CD4-positive, alpha-beta T cell treated with Interleukin-4 for 1 hour (primary cell): ENCODE measurements at places on chromosomes 11 and 22.

- no peak for DNase-seq
Measured at GRCh38 chr11:70497536-70498075, 99.3 kb downstream of the CTTN start.

- DNase-seq = no peak
Measured at GRCh38 chr22:27318516-27318915, 483.0 kb downstream of the MN1 start.

DNA sequence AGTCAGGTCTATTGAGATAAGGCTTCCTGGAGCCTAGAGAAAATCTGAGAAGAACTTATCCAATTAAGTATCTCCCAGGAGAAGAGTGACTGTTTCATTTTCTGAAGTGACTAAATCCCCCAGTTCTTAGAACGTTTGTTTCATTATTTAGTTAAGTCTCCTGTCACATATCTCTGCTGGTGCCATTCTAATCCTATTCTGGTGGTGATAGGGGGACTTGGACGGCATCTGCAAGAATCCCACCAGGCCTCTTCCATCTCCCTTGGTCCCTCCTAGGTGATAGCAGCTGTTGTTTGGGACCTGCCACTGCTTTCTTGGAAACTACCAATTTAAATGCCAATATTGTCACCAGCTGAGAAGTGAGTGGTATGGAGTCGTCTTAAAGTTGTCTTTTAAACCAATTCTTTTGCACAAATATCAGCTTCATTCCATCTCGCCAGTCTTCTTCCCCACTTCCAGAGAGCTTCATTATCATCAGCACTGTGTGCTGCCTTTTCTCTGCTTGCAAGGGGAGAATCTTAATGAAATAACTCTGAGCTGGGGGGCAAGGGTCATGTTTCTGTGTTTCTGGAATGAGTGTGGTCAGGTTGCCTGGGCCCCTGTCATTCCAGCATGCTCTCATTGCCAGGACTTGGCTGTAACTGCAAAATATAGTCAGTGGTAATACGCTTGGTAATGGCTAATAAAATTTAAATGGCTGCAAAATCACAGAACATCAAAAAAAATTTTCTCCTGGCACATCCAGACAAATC lies 104.8 kb downstream of the LDLRAD3 start:
- DNase-seq = no peak

- no peak for DNase-seq
Measured at GRCh38 chr11:38839071-38839470, 2241.0 kb upstream of the RAG2 start.

DNA sequence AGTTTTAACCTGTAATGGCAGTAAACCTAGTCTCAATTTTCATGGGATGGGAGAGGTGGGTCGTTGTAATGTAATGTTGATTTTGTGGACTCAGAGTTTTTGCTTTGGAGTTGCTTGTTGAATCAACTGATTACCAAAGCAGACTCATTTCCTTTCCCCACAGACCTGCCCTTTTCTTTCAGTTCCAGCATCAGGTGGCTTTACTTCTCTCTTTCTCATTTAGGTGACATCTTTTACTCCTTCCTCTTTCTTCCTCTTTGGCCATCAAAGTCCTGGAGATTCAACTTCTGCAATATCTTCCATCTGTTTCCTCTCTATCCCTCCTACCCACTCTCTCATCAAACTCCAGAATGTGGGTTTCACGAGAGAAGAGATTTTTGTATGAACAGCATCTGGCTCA lies 313.9 kb downstream of the TMEM135 start:
- DNase-seq = no peak
